Activated CD4-positive, alpha-beta memory T cell treated with anti-CD3 and anti-CD28 coated beads, Interleukin-2, amount 10 ng/mL, durations not matched to agents 7 days and 5 days (primary cell): ENCODE measurements at places on chromosomes 3 and 15.

GRCh38 chr3:119401069-119401468 is 62.3 kb downstream of the TMEM39A start:
- no peak for DNase-seq

DNA sequence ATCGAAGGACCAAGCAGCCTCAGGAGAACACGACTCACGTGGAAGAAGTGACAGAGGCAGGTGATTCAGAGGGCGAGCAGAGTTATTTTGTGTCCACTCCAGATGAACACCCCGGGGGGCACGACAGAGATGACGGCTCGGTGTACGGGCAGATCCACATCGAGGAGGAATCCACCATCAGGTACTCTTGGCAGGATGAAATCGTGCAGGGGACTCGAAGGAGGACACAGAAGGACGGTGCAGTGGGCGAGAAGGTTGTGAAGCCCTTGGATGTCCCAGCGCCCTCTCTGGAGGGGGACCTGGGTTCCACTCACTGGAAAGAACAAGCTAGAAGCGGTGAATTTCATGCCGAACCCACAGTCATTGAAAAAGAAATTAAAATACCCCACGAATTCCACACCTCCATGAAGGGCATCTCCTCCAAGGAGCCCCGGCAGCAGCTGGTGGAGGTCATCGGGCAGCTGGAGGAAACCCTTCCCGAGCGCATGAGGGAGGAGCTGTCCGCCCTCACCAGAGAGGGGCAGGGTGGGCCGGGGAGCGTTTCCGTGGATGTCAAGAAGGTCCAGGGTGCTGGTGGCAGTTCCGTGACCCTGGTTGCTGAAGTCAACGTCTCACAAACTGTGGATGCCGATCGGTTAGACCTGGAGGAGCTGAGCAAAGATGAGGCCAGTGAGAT is 26.0 kb downstream of the SYNM start:
- DNase-seq = no peak

DNA sequence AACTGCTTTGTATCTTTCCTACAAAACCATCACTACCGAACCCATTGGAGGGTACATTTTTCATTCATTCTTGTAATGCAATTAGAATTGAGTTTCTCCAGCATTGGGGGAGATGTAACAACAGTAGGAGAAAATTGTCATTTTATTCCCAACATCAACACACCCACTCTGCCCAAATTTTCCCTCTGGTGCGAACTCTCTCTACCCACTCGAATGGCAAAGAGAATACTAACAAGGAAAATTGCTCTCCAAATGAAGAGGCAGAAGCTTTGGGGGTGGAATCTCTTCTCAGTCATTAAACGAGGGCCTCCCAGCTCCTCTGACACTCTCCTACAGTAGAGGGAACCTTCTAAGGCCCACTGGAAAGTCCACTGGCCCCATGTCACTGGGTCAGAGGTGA is 135.7 kb downstream of the MEGF11 start:
- no peak for DNase-seq

DNA sequence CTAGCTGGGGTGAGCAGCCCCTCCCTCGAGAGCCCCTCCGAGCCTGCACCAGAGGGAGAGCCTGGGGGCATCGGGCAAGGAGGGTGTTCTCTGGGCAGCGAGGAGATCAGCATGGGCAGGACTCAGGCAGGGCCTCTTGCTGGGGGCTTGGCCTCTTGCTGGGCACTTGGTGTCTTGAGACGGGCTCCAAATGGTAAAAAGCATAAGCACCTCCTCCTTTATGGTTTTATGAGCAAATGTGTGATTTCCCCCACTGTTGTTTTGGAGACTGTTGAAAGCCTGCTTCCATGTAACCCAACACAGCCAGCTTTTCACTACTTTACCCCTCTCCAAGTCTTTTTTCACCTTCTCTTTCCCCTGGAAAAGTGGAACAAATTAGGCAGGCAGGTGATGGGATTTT is 239.3 kb downstream of the TLE3 start:
- DNase-seq = no peak

DNA sequence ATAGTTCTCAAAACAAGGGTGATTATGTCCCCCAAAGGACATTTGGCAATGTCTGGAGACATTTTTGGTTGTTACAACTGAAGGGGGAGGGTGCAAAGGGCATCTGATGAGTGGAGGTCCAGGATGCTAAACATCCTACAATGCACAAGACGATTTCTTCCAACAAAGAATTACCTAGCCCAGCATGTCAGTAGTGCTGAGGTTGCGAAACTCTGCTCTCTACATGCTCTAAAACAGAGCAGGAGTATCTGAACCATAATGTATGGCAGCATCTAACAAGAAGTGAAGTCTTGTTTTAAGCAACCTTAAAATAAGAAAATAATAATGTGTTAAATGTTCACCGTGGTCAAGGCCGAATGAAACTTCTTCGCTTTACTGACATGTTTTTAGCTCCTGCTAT is 7.0 kb downstream of the GYG1 start:
- no peak for DNase-seq

DNA sequence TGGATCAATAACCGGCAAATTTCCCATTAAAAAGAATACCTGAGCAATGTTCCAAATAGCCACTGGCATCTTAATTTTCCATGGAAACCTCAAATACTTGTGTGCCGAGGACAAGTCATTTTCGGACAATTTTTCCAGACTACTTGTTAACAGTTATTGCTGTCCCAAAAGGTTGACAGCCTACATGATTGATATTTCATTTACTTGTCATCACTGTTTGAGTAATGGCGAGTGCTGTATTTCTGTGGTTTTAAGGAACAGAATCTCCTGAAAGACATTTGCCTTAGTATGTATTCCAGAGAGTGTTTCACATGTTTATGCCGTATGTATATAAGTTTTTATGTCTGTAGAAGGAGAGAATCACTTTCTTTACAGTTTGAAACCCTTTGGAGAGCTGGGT is 36.7 kb downstream of the MAP2K5 start:
- DNase-seq = no peak

- DNase-seq = no peak
Observed at GRCh38 chr3:13277860-13278531, 142.1 kb downstream of the NUP210 start.

DNA sequence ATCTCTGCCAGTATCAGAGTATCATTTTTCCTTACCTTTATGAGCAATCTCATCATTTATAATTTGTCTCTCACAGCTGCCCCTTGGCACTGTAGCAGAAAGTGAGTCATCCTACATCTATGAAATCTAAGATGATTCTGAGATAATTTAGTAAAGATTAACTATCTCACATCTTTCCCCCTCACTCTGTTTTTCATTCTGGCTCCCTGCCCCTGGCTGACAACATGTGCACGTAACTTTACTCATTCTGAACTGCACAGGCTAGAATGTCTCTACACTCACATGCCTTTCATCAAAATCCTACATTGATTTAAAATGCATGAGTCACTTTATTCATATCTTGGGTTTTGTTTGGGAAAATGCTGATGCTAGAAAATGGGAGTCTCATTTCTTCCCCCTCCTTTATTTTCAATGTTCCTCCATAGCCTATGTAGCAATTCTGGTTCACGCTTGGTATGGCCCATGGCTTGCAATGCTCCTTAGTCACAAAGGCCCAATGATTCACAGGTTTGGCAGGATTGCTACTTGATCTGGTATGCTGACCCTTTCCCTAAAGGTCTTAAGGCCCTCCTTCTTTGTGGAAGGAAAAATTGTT is 838.5 kb downstream of the TUSC7 start:
- DNase-seq = no peak

DNA sequence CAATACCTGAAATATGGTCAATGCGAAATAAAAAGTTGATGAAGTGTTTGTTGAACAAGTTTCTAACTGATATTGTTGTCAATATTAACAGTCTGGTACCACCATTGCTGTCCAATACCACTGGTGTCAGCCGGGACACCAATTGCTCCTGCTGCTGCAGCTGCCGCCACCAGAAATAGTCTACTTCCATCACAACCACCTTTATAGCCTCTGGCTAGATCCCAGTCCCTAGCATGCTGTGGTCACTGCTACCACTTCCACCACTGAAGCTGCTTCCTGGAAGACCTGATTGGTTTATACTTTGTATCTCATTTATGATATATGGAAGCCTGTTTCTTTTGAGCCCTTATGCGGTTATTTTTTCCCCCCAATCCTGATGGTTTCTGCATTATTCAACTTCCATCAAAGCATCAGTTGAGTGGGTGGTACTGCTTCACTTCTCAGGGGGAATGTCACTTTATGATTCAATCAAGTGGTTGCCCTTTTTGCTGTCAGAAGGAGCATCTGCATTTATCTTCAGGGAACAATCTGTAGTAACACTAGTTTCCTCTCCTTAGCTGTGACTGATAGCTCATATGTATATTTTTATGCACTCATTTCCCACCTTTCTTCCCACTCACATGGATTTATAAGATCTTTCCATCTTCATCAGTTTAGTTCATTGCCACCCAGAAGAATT is 11.7 kb downstream of the LNP1 start:
- no peak for DNase-seq
